Bone marrow (tissue), 2 donors: ENCODE measurements at places on chromosomes 7 and 10.

GRCh38 chr7:92013611-92014010 is 72.9 kb downstream of the AKAP9 start:
- no peak for DNase-seq

- no peak for DNase-seq
Observed at GRCh38 chr7:29839302-29839701, 33.0 kb downstream of the WIPF3 start.

GRCh38 chr7:122588621-122589020 is 110.3 kb downstream of the RNF133 start:
- DNase-seq = no peak

DNA sequence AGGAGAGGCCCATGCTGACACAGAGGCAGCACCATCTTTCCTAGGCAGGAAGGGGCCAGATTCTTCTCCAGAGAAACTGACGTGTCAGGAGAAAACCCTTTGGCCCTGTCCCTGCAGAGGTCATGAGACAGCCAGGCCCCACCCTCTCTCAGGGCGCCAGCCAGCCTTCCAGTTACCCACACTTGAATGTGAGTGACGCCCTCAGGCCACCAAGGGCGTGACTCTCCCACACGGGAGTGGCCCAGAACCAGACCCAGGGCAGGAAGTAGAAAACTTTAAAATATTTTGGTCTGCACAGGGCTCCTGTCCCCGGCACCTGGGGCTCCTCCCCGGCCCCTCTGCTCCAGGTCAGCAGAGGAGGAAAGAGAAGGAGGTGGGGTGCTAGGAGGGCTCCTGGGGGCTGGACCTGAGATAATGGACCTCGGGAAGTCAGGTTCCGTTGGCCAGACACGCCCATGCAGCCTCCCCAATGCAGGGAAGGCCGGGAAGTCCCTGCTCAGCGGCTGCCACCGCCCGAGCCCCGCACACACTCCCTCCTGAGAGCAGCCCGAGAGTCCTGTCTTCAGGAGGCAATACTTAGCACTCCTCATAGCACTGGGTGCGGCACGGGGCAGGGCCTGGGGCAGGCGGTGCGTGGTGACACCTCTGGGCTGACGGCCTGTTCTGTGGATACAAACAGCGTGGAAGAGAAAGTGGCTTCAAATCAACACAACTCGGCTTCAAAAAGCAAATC is 67.0 kb upstream of the CFAP46 start:
- DNase-seq = no peak

GRCh38 chr7:133571076-133571475 is 318.2 kb downstream of the EXOC4 start:
- DNase-seq = no peak

DNA sequence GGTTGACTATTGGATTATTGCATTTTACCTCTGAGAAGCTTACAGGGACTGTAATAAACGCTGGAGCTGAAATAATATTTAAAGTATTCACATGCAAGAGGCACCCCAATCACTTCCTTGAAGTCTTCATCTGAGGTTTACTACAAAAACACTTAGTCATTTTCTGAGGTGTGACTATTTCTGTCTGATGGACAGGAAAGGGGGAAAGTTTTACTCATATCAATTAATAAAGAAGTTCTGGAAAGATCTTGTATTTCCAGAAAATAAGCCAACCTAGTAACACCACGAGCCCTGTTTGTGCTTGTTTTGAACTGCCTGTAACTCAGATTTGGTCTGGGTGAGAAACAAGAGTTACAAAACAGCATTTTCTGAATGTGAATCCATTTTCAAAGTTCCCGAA is 63.9 kb upstream of the PRKCQ start:
- no peak for DNase-seq

- DNase-seq = no peak
Observed at GRCh38 chr7:142519079-142520078, 229.9 kb upstream of the PRSS1 start.

- no peak for DNase-seq
Observed at GRCh38 chr10:120086066-120086465, 193.5 kb downstream of the SEC23IP start.

- no peak for DNase-seq
Observed at GRCh38 chr7:100266576-100267354, 40.7 kb upstream of the SPDYE3 start.

- no peak for DNase-seq
Observed at GRCh38 chr10:70493660-70494234, 15.2 kb downstream of the PALD1 start.

GRCh38 chr10:85741626-85742300 is 624.8 kb downstream of the GRID1 start:
- DNase-seq = no peak

- DNase-seq = no peak
Observed at GRCh38 chr10:35420044-35420443, 83.7 kb downstream of the CCNY start.

DNA sequence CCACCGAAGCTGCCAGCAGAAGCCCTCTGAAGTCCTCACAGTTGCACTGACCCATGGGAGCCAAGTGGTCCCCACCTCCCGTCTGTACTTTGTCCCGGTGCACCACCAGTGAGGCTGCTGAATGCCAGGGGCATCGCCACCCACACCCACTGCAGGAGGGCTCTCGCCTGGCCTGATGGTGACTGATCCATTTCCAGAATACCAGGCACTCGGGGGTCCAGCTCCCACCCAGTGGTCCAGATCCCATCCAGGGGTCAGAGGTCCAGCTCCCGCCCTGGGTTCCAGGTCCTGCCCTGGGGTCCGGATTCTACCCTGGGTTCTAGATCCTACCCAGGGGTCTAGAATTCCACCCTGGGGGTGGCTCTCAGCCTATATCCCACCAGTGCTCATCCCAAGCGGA is 9.1 kb upstream of the JAKMIP3 start:
- DNase-seq = no peak

- DNase-seq = no peak
Observed at GRCh38 chr7:132388688-132389087, 187.6 kb downstream of the PLXNA4 start.

DNA sequence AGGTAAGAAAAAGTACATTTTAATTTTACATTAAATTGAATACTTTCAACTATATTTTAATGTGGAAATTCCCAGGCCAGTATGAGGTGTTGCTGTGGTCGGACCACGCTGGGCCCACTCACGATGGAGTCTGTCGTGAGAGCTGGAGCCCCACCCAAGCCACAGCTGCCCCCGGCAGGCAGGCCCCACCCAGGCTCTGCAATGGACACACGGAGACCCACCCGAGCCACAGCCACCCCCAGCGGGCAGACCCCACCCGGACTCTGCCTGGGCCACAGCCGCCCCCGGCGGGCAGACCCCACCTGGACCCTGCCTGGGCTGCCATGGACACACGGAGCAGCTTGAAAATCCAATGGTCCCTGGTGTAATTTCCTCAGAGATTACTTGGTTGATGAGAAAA is 141.3 kb downstream of the PTPRN2 start:
- DNase-seq = no peak

DNA sequence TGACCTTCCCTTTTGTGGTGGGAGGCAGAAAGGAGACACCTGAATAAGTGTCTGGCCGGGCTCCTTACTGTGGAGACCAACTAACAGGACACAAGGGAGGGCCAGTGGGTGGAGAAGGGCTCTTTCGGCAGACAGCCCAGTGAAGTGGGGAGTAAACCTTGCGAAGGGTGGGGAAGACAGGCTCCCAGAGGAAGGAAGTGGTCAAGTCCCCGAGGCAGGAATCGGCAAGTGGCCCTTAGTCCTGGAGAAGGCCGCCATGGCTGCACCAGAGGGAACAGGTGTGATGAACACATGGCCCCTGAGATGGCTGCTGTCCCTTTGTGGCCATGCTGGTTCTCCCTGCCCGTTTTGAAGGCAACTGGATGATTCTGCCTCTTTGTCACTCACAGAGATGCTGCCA is 187.2 kb upstream of the IGFBP3 start:
- no peak for DNase-seq

DNA sequence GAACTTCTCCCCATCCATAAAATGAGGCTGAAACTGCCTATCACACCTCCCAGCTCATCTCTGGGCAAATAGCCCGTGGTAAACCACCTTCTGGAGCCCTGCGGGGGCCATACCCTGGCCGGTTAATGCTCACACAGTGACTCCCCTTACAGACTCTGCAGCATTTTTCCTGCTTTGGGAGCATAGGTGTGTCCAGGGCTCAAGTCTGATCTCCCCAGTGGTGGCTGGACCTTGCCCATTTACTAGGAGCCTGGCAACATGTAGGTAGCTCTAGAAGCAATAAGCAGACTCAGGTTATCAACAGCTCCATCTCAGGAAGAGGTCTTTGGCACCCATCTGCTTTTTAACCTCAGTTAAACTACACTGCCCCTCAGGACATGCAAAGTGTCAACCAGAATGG is 5.5 kb upstream of the CDHR1 start:
- DNase-seq = no peak

- no peak for DNase-seq
Observed at GRCh38 chr7:14424675-14425074, 435.2 kb upstream of the ETV1 start.

DNA sequence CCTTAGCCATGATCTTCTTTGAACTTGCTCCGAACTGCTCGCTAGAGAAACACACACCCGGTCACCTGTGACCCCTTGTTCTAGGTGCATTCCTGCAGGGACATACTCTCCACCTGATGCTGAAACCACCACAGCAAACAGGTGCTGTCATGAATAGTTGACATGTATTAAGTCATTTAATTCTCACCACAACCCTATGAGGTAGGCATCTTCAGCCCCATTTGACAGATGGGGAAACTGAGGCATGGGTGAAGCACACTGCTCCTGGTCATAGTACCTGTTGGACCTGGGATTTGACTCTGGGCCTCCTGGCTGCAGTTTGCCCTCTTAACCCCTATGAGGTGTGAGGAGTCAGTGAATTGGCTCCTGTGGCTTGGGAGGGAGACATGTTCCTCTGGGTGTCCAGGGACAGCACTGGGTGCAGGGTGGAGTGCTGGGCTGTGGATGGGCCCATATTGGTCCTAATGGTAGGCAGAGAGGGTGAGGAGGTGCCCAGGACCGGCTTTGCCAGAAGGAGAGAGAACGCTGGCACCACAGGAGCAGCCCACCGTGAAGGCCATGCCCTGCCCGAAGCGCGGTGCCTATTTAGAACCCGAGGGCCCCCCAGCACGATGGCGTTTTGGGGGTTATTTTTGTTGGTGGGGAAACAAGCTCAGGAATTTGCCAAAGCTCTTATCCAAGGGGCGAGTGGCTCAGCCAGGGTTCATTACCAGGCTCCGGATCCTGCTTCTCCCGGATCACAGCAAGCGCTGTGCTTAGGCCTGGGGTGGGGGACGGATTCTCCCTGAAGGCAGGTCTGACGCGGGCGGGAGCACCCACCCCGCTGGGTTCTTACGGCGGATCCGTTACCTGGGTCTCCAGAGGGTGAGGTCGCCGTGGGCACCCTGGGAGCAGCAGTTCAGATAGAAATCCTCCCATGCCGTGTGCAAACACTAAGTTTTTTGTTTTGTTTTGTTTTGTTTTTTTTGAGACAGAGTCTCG is 52.3 kb downstream of the GLRX3 start:
- no peak for DNase-seq

GRCh38 chr7:40538281-40538680 is 403.5 kb downstream of the SUGCT start:
- DNase-seq = no peak

GRCh38 chr7:66507764-66508296 is 120.9 kb upstream of the KCTD7 start:
- DNase-seq = no peak

DNA sequence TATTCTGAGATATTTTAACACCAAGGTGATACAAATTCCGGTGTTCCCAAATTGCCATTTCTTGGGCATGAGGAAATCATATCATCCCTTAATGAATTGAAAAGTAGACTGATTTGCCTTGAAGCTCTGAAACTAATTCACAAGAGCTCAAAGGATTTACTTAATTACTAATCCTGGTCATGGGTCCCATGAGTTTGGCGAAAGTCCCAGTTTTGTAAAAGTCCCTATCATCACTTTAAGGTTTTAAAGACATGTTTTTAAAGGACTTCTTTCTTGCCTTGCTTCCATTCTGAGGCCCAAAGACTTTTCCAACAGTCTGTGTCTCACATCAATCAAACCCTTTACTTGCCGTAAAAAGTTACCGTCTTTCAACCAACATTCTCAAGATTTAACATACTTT is 377.9 kb downstream of the DNAJB9 start:
- no peak for DNase-seq

- no peak for DNase-seq
Observed at GRCh38 chr10:128932071-128932820, 534.8 kb upstream of the MGMT start.

DNA sequence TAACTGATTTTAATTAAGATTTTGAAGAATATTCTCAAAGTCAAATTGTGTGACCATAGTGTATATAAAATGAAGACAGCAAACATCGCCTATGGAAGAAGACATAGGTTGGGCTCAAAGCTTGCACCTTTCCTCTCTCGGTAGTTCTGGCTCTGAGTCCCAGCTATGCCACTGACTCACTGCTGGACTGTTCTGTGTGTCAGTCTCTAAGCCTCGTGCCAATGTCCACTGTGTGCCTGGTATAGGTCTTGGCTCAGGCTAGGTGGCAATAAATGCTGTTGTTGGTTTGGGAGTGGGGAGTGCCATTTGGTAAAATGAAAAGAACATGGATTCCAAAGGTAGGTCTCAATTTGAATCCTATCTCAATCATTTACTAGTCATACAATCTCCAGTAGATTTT is 137.5 kb upstream of the RHEB start:
- DNase-seq = no peak

DNA sequence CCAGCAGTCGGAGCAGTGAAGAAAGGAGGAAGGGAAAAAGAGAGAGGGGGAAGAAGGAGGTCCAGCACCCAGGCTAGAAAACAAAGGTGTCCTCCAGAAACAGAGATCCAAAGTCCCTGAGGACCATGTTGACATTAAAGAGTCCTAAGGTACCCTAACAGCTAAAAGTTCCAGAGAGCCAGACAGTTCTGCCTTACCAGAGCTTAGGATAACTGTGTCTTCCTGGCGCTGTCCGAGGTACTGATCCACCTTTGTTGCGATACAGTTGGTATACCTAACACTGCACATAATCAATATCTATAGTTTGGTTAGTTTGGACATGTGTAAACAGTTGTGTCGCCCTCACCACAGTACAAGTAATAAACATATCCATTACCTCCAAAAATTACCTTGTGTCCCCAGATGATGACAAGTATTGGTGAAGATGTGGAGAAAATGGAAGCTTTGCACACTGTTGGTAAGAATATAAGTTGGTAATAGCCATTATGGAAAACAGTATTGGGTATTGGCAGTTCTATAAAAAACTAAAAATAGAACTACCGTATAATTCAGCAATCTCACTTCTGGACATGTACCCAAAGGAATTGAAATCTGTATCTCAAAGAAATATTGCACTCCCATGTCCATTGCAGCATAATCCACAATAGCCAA is 59.8 kb downstream of the GRID1 start:
- DNase-seq = no peak

- no peak for DNase-seq
Observed at GRCh38 chr10:77973276-77973675, 46.7 kb upstream of the DLG5 start.

DNA sequence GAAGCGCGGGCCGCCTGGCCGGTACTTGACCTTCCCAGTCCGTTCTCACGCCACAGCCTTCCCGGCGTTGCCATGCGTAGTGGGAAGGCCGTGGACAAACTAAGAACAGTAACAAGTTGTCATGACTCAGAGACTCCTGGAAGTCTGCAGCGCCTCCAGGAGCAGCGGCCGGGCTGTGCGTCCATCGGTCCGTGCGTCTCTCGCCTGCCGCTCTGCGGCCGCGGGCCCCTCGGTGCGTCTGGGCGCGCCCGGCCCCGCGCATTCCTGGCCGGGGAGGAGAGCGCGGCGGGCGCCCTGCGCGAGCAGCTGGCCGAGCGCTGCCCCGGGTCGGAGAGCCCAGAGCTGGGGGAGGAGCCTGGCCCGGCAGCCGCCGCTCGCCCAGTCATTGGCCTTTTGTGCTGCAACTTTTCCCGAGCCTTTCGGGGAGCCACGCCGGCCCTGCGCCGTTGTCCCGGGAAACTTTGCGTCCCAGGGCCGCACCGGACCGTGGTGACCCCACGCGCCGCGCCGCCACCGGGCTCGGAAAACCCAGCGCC is 123.7 kb downstream of the TACC2 start:
- DNase-seq = no peak
